CD4-positive, alpha-beta T cell treated with Interleukin-12 subunit alpha and Interleukin-12 subunit beta, for 1 hour (primary cell): ENCODE measurements at places on chromosomes 16 and 17.
A peak's percentile ranks its signal among the peaks of the same experiment; 100 is the strongest.

DNA sequence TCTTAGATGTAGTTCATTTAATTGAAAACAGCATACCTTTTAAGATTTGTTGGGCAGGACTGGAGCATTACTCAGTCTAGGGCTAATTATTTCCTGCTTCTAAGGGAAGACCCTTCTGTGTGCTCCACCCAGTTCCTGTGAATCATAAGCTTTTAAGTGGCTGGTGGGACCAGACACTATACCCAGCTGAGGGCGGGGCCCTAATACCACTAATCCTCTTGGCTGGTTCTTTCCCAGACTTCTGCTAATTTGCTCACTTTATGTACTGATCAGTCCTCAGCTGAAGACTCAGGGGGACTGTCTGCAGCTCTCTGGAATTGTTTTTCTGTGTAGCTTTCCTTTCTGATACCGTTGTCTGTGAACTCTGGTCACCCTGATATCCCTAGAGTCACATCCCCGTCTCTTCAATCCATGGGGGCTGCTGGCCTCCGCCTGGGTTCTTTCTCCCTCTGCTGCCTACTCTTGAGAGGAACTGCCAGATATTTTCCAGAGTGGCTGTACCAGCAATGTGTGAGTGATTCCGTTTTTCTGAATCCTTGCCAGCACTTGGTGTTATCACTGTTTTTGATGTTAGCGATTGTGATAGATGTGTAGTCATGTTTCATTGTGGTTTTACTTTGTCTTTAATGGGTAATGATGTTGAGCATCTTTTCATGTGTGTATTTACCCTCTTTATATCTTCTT, 35.1 kb downstream of the MFSD11 start:
- peak; percentile 80 for DNase-seq

DNA sequence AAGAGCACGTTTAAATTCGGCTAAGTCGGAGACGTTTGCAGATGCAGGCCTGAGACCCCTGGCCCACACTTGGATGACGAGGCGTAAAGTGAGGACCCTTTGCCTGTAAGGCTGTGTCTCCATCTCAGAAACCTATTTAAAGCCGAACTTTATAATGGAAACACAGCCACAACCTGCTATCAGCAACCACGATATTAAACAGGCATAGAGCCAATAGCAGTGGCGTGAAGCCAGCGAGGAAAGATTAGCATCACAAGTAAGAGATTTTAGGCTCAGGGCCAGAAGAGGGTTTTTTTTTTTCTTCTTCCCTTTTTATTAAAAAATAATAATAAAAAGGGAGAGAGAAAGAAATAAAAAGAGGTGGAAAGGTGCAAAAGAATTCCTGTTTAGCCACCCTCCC, 111.3 kb upstream of the NOL11 start:
- no peak for DNase-seq

DNA sequence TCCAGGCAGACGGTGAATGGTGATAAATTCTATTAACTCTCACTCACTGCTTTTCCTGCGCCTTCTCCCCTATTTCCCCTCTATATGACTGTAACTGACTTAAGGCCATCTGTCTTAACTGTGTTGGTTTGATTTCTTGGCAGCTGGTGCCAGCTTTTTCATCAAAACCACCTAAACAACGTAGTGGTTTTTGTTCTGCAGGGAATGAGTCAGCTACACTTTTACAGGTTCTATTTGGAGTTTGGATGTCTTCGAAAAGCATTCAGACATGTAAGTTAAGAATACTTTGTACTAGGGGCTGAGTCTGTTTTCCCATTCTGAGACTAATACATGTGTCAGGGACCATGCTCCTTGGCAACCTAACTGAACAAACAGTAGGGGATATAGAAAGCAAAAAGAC, 8.5 kb downstream of the REXO5 start:
- no peak for DNase-seq

GRCh38 chr17:39923836-39924690, 3.3 kb downstream of the ORMDL3 start:
- DNase-seq: no peak

DNA sequence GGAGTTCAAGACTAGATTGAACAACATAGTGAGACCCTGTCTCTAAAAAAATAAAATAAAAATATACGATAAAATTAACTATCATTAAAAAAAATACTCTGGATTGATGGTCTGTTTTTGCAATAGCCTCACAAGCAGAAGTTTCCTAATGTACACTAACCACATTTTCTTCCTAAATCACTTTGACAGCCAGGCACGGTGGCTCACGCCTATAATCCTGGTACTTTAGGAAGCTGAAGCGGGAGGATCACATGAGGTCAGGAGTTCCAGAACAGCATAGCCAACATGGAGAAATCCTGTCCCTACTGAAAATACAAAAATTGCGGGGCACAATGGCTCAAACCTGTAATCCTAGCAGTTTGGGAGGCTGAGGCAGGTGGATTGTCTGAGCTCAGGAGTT, 64.7 kb downstream of the HELZ start:
- DNase-seq: no peak

DNA sequence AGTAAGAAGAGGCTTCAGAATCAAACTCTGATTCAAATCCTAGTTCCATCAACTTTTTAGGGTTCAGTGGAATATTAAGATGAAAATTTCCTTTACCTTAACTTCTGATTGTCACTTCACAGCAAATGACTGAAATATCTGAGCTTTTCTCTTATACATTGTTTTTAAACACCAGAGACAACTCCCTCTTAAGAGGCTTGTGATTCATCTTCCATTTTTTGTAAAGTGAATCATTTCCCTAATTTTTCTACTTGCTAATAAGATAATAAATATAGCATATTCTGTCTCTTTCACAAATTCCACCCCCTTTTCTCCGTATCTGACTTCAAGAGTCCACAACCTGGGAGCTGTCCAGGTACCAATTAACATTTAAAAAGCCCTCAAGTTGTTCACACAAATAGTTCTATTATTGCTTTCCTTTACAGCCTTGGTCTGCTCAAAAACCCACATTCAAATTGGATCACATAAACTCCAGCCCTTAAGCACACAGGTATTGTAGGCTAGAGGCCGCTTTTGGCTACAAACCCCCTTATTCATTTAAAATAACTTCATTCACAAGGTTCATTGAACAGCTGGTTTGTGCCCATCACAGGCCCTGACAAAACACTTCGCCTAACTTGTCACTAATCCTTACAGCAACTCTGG, 14.1 kb upstream of the UTP6 start:
- no peak for DNase-seq

- no peak for DNase-seq
Observed at GRCh38 chr16:88569614-88569984, 604 bp upstream of the ZC3H18 start.

DNA sequence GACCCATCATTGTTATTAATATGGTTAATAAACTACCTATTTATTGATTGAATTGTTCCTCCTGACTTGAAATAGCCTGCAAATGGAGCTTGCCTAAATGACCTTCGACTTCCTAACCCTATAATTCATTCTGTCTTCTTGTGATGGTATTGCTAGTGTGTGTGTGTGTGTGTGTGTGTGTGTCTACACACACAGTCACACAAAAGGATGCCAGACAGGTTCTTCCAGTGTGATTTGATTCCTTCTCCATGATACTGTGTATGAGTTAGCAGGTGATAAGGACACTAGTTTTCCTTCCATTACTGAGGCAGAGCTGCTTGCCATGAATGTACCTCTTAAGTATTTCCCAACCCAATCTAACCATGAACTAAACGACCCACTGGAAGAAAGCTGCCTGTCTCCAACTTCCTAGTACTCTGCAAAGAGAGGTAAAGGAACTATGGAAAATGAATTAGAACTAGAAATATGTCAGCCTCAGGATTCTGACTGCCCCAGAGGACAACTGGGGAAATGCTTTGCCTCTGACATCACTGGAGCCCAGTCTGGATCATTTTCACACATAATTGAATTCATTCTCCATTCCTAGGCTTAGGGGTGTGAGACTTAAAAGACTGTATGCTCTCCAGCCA, 3.5 kb upstream of the CDC6 start:
- DNase-seq: no peak

GRCh38 chr17:75295201-75296158, 6.2 kb upstream of the SLC25A19 start:
- DNase-seq: no peak

- no peak for DNase-seq
Observed at GRCh38 chr16:31094088-31094423, 541 bp downstream of the VKORC1 start.

GRCh38 chr17:72240333-72240732, 119.5 kb downstream of the SOX9 start:
- DNase-seq: no peak

- peak; percentile 76 for DNase-seq
Observed at GRCh38 chr17:40075201-40075941, 12.6 kb downstream of the THRA start.

DNA sequence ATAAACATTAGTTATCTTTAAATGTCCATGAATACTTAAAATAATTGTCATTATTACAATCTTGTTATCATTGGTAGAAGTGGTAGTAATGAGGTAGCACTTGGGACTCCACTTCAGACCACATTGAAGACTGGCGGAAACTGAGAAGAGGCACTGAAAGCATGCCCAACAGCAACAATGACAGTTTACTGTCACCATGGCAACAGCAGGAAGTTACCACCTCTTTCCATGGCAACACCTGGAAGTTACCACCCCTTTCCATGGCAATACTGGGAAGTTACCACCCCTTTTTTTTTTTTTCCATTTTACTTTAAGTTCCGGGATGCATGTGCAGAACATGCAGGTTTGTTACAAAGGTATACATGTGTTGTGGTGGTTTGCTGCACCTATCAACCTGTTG, 494.9 kb upstream of the RBFOX1 start:
- DNase-seq: no peak

DNA sequence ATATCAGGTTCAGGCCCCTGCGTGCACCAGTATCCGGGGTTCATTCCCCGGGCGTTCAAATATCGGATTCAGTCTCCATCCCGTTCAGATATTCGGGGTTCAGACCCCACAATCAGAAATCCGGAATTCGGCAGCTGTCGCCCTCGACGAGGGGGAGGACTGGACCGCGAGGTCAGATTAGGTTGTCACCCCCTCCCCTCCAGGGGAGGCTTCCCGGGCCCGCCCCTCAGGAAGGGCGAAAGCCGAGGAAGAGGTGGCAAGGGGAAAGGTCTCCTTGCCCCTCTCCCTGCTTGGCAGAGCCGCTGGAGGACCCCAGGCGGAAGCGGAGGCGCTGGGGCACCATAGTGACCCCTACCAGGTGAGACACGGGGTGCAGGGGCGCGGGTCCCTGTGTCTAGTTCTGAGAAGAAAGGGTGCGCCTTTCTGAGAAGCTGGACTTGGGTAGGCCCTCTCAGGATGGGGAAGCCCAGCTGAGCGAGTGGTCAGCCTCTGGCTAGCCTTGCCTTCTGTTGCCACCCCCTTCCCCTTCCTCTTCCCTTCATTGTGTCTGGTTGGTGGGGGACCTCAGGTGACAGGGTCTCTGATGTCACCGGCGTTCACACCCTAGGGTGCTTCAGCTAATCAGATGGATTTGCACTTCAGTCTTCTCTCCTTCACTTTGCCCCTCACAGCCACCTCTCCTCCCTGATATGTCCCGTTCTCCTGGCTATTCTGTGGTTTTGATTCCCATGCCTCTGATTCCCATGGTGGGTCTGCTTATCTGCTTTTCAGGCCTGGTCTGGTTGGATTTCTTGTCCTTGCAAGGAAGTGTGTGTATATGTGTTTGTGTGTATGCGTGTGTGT, 844 bp downstream of the TAOK2 start:
- peak; percentile 29 for DNase-seq

GRCh38 chr17:56742601-56743000, 91.1 kb downstream of the C17orf67 start:
- DNase-seq: no peak

DNA sequence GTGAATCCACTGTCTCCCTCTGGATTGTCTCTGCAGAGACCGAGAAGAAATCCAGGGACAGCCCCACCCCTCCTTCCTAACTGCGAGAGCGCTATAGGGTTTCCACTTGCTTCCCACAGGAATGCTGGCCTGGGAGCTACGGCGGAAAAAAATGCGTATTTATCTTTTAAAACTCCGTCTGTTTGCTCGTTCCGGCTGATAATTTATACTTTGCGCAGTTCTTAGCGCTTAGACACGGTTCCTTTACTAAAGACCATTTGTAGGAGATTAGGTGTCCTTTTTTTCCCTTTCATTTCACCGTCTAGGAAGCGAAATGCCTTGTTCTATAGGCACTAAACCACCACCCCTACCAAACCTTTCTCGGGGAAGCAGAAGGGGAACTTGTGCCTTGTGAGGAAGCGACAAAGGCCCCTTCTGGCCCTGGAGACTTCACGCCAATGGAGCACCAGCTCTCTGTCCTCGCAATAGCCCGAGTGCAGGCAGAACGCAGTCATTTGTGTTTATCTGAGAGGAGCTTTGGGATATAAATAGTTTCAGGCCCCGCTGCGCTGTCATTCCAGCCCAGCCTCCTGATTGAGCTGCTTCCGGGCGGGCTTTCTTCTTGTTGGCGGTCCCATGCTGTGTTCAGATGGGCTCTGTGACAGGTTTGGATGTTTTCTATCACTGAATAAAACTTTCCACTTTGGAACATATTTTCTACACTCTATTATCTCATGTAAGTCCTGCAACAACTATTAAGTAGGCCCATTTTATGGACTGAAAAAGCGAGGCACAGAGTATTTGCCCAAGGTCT, 791 bp upstream of the SUPT4H1 start:
- DNase-seq: peak; percentile 23

- no peak for DNase-seq
Observed at GRCh38 chr16:14187517-14188338, 116.6 kb downstream of the MRTFB start.

DNA sequence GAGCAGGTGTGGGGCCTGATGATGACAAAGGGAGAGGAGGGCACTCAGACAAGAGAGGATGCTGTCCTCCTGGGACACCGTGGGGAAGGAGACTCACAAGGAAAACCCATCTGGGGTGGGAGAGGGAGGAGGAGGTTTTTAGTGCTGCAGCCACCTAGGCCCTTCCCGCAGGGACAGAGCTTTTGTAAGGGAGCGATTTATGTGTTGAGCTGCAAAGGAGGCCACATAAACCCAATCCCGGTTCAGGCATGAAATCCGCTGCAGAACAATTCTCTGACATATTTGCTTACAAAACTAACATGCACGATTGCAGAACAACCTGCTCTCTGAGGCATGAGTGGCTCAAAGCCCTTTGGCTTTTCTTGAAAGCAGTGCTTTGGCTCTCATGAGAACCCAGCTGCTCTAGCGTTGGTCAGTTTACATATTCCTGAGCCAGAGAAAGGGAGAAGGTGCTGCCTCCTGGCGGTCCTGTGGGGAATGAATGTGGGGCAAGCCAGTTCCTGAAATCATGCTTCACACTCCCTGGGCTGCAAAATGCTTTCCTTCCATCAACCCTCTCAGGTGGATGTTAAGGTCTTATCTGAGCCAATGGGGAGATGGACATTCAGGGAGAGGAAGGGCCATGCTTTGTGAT, 122.4 kb upstream of the NLRP1 start:
- DNase-seq: peak; percentile 59

- DNase-seq: no peak
Observed at GRCh38 chr17:31857920-31858641, 963 bp downstream of the COPRS start.

GRCh38 chr17:53934931-53935330, 112.2 kb downstream of the KIF2B start:
- DNase-seq: no peak

- DNase-seq: no peak
Observed at GRCh38 chr17:1636732-1637285, 8.2 kb upstream of the SLC43A2 start.
